ENCODE measurements at places on chromosomes 5 and 9.

- H3K4me3 ChIP-seq = no peak overlapping the region
- H3K36me3 ChIP-seq = no peaks in the 10 kb centered on the region
- no peak overlapping the region for H3K27ac ChIP-seq
- no peaks in the 10 kb centered on the region for H3K27me3 ChIP-seq
- peaks cover 7% of the 10 kb centered on the region for H3K4me1 ChIP-seq
- ATAC-seq = no peak
Measured at GRCh38 chr5:42745426-42745825, 11.2 kb upstream of the CCDC152 start.

DNA sequence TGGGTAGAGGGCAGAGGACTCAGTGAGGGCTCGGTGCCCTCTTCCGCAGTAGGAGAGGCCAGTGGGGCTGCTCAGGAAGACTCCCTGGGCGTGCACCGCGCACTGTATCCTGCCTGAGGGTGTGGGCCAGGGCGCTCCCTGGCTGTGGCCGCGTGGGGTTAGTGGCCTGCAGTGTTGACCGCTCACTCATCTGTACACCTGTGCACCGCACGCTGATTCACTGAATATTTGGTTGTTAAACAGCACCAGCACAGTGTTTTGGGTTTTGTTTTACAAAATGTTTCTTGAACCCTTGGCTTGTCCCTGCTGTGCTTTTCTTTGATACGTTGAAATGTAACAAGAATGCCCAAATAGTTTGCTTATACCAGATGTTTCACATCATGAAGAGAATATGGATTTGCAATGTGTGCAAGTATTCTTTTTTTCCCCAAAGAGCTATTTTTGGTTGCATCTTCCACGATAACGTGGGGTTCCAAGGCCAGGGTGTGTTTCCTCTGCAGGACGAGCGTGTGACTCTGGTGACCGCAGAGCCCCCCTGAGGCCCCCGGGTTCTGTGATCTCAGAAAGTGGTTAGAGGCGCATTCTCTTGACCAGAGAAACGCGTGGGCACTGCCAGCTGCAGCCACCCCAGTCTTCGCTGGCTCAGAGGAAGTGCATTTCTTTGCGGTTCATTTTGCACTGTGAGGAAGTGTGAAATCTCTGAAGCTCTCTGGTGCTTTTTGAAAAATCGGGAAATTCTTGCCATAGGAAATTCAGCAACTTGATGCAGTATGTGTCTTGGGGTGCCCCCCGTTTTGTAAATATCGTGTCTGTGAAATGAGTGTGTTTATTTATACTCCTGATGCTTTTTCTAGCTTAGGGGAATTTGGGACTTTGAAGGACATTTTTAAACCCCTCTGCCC is 46.9 kb downstream of the AHRR start:
- no peaks in the 10 kb centered on the region for H3K27me3 ChIP-seq
- H3K27ac ChIP-seq = peak overlapping the region; percentile 90
- peaks cover 44% of the 10 kb centered on the region for H3K36me3 ChIP-seq
- ATAC-seq = peak; percentile 8
- H3K4me1 ChIP-seq = peaks cover 15% of the 10 kb centered on the region
- H3K4me3 ChIP-seq = peak overlapping the region; percentile 72

DNA sequence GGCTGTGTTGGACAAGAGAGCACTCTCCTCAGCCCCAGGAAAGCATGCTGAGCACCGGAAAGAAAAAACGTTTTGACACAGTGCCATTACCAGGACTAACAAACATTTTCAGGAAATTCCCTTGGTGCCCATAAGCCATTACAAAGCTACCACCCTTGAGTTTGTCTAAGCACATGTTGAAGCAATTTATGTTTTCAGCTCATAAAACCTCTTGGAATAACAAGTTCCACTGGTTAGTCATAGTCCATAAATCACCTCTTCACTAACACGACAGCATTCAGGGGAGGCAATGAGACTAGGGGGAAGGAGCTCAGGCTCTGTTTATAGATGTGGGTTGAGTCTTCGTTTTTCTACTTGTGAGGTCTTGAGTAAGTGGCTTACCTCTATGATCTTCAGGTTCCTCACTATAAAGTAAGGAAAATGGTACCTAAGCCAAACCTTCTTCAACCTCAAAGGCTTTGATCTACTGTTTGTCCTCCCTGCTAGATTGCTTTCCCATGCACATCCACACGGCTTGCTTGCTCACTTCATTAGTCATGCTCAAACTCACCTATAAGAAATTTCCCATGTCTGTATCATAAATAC is 65.4 kb downstream of the DRD1 start:
- H3K27ac ChIP-seq = no peak overlapping the region
- H3K36me3 ChIP-seq = no peaks in the 10 kb centered on the region

DNA sequence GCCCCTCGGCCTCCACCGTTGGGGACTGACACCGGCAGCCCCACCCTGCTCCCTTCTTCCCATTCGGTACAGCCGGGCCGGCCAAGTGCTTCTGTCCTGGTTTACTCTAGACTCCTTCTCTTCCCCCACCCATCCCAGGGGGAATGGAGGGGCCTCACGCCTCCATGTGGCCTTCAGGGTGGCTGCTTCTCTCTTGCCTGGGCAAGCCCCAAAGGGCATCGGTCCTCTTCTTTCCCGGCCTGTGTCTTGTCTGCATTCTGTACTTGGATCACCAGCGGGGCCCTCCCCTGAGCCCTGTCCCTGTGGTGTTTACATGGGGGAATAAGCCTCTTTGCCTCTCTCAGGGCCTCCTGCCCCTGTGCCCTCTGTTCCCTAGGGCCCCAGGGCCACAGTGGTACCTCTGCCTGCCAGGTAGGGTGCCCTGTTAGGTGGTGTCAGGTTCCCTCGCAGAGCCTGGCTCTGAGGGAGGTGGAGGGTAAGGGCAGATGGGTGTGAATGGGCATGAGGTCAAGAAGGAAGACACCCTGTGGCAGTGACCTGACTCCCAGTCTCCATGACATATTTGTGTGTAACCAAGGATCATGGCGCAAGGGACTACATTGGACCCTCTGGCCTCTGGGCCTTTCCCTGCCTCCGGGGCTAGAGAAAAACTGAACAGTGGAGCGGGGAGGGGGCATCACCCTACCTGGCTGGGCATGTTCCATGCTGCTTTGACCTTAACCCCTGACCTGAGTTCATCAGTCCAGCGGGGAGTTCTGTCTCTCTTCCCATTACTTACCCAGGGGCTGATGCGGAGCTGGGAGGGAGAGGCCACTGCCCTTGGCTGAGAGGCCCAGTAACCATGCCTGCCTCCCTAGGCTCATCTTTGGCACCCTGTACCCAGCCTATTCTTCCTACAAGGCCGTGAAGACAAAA is 1.6 kb downstream of the REEP2 start:
- H3K27ac ChIP-seq = peak overlapping the region; percentile 39
- no peaks in the 10 kb centered on the region for H3K4me1 ChIP-seq
- ATAC-seq = no peak
- peaks cover 12% of the 10 kb centered on the region for H3K36me3 ChIP-seq
- peaks cover 4% of the 10 kb centered on the region for H3K27me3 ChIP-seq
- H3K4me3 ChIP-seq = peak overlapping the region; percentile 67

DNA sequence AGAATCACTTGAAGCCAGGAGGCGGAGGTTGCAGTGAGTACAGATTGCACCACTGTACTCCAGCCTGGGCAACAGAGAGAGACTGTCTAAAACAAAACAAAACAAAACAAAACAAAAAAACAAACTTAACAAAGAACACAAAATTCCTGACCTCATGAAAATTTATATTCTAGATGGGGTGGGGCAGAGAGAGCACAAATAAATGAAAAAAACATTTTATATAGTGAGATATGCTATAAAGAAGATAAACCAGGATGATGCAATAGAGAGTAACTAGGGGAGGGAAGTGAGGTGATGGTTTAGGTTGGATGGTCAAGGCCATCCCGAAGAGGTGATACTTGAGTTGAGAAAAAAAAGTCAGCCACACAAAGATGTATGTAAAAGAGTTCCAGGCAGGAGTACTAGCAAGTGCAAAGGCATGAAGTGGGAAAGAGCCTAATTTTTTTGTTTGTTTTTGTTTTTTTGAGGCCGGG is 10.2 kb upstream of the LARS1 start:
- H3K4me1 ChIP-seq = no peaks in the 10 kb centered on the region
- no peak for ATAC-seq
- H3K27me3 ChIP-seq = peaks cover 8% of the 10 kb centered on the region
- no peak overlapping the region for H3K4me3 ChIP-seq

GRCh38 chr5:23820765-23821471 is 313.5 kb downstream of the PRDM9 start:
- ATAC-seq = no peak
- H3K36me3 ChIP-seq = no peaks in the 10 kb centered on the region
- no peak overlapping the region for H3K27ac ChIP-seq
- no peak overlapping the region for H3K4me3 ChIP-seq
- no peaks in the 10 kb centered on the region for H3K4me1 ChIP-seq

- no peak overlapping the region for H3K4me3 ChIP-seq
- H3K27ac ChIP-seq = no peak overlapping the region
- peaks cover 45% of the 10 kb centered on the region for H3K36me3 ChIP-seq
- H3K27me3 ChIP-seq = no peaks in the 10 kb centered on the region
Measured at GRCh38 chr5:137688210-137688840, 47.6 kb downstream of the KLHL3 start.

DNA sequence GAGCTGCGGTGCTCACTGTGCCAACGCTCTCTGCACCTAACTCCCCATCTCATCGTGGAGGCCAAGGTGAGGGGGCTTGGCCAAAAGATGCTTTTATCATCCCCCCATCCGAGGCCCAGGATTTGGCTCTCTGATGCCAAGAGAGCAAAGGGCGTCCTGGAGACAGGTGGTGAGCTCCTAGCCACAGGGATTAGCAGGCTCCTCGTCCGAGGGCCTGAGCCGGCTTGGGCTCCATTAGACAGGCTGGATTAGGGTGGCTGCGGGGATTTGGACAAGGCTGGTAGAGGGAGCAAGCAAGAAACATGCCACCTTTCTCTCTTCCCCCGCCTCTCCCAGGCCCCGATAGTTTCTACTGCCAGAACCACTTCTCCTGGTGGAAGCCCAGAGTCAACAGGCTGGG is 1.0 kb upstream of the GRM6 start:
- no peak overlapping the region for H3K27ac ChIP-seq
- ATAC-seq = no peak
- H3K36me3 ChIP-seq = no peaks in the 10 kb centered on the region
- no peaks in the 10 kb centered on the region for H3K4me1 ChIP-seq
- no peak overlapping the region for H3K4me3 ChIP-seq
- peaks cover 36% of the 10 kb centered on the region for H3K27me3 ChIP-seq

GRCh38 chr9:131277910-131278701 is 1.8 kb upstream of the FAM78A start:
- peak overlapping the region; percentile 84 for H3K4me3 ChIP-seq
- ATAC-seq = peak; percentile 28
- H3K27ac ChIP-seq = peak overlapping the region; percentile 90

DNA sequence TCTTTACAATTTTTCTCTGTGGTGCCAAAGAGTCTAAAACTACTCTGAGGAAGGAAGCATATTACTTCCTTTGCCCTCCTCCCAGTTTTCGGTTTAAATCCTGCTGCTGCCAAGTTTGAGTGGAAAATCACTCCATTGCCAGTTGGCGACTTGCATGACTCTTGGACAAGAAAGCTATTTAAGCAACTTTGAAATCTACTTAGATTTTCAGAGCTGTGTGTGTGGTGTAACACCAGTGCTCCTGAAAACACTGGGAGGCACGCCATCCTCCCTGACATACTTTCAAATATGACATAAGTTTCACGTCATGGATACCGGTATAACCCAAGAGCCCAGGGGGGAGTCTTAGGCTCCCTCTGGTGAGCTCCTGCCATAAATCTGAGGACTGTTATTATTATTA is 83.5 kb upstream of the RIOK2 start:
- no peaks in the 10 kb centered on the region for H3K36me3 ChIP-seq
- H3K27me3 ChIP-seq = no peaks in the 10 kb centered on the region
- H3K4me1 ChIP-seq = no peaks in the 10 kb centered on the region
- no peak for ATAC-seq
- H3K27ac ChIP-seq = no peak overlapping the region

GRCh38 chr9:114312513-114312875 is 10.4 kb upstream of the ORM1 start:
- no peak for ATAC-seq
- no peaks in the 10 kb centered on the region for H3K36me3 ChIP-seq
- no peak overlapping the region for H3K4me3 ChIP-seq
- H3K4me1 ChIP-seq = no peaks in the 10 kb centered on the region
- H3K27ac ChIP-seq = no peak overlapping the region

- H3K4me3 ChIP-seq = peak overlapping the region; percentile 50
- H3K27me3 ChIP-seq = no peaks in the 10 kb centered on the region
- no peak overlapping the region for H3K27ac ChIP-seq
- peak; percentile 23 for ATAC-seq
- H3K4me1 ChIP-seq = no peaks in the 10 kb centered on the region
Measured at GRCh38 chr5:67350618-67351201, 154.1 kb upstream of the CD180 start.

GRCh38 chr5:139881143-139881733 is 85.6 kb downstream of the PSD2 start:
- H3K27me3 ChIP-seq = peaks cover 7% of the 10 kb centered on the region
- no peaks in the 10 kb centered on the region for H3K36me3 ChIP-seq
- no peak overlapping the region for H3K27ac ChIP-seq
- no peak overlapping the region for H3K4me3 ChIP-seq
- H3K4me1 ChIP-seq = no peaks in the 10 kb centered on the region

GRCh38 chr5:80569961-80570786 is at the start of gene ANKRD34B:
Gene ANKRD34B, minus strand, starts transcription at chr5:80570280. Its CDS starts 10,261 bp downstream, at chr5:80560019.
- peaks cover 52% of the 10 kb centered on the region for H3K27me3 ChIP-seq
- H3K27ac ChIP-seq = no peak within 1 kb of the TSS
- H3K4me3 ChIP-seq = peak within 1 kb of the TSS; percentile 61
- ATAC-seq = peak; percentile 37
- no peaks in the 10 kb centered on the region for H3K36me3 ChIP-seq

DNA sequence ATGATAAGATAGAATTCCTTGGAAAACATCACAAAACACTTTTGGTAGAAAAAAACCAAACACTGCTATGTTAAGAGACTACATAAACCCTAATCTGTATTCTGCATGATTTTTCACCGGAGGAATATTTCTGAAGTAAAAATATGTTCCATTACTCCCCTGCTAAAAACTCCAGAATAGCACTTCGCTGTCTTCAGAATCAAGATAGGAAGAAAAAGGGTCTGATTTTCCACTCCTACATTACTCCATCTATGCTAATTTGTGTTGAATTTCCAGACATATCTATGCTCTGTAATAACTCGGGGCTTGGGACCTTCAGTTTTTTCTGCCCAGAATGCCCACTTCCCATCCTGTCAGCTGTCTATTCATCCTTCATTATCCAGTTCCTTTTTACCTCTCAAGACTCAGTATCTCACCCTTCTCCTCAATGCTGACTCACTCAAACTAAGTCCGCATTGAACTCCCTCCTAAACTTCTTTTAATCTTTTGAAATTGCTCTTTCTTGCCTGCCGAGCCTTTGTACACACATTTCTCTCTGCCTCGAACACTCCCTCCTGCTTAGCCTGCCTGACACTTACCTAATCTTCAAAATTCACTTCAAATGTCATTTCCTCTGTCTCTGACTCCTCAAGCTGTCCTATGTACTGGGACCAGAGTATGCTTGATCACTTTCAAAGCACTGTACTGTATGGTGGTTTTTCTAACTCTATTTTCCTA is 171.0 kb downstream of the ARRDC3 start:
- no peaks in the 10 kb centered on the region for H3K4me1 ChIP-seq
- H3K4me3 ChIP-seq = no peak overlapping the region
- no peaks in the 10 kb centered on the region for H3K36me3 ChIP-seq
- no peak overlapping the region for H3K27ac ChIP-seq
